ENCODE measurements at places on chromosomes 11 and 22.

DNA sequence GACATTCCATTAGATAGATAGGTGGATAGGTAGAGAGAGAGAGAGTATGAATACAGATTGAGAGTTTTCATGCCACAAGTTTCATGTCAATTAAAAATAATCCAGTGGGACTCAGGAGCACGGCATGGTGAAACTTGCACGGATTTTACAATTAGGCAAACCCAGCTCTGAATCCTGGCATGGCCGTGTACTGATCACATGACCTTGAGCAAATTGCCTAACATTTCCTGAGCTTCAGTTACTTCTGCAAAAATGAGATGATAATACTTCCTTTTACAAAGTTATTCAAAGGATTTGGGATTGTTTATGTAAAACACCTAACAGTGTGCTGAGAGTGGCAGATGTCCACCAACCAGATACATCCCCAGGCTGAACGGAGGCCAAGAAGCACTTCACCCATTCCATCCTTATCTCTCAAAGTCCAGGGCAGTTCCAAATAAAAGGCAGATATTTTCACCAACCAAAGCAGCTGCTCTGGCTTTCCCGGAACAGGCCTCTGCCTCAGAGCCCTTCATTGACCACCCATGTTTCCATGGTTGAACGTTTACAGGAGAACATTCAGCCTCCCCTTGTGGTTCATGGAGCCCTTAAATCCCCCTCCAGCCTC is 17.9 kb downstream of the APLNR start:
- DNase-seq, result no peak

GRCh38 chr22:32754413-32755041 is 47.0 kb upstream of the TIMP3 start:
- DNase-seq, result no peak

DNA sequence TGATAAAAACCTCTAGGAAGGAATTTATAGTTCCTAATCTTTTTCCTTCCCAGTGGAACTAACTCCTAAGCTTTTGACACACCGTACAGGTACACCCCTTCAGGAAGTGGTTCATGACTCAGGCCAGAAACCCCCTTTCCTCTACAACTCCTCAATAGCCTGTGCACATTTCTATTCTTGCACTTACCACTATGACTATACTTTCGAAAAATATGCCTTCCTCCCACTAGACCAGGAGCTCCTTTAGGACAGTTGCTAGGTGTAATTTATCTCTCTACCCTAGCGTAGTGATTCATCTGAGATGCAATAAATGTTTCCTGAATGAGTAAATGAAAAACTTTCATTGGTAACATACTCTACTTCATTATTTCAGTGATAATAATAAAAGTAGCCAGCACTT is 14.5 kb downstream of the MAP6 start:
- DNase-seq, result no peak

GRCh38 chr11:910044-910588 is 494 bp downstream of the CHID1 start:
- peak; percentile 15 for DNase-seq

DNA sequence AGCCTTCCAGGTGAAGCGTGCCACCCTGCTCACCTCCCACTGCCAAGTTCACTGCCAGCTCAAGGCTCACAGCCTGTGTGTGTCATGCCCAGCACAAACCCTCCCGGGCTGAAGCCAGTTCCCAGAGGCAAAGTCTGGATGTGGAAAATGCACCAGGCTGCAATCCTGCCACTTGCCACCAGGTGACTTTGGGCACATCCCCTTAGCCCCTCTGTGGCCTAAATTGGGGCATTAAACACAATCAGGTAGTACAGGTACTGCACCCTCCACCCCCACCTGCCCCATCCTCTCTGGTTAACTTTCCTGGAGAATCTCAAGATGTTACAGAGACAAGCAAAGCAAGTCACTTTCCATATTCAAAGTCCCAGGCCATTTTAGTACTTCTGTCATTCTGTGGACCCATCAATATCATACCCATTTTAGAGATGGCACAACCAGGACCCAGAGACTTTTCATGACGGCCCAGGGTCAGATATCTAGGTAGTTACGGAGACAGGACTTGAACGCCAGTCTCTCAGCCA is 1.8 kb upstream of the RASD2 start:
- no peak for DNase-seq

- DNase-seq, result peak; percentile 50
Measured at GRCh38 chr11:20363500-20364340, at the start of gene HTATIP2. HTATIP2 (plus strand) TSS chr11:20363714; CDS start chr11:20364238, 524 bp downstream.

DNA sequence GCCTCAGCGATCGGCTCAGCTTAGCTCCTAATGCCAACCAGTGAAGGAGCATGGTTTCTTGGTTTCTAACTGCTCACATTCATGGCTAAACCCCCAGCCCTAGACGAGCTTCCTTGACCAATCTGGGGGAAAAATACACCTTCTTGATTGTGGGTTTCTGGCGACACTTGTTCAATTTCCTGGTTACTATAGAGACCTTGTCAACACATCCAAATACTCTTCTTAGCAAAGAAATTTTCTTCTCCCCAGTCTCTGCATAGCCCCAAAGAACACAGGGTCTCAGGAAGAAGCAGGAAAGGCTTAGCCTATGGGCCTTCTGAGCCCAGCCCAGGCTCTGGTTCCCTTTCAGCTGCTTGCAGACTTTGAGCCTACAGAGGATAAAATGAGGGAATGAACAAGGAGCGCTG is 88.5 kb upstream of the SYT13 start:
- DNase-seq, result no peak

DNA sequence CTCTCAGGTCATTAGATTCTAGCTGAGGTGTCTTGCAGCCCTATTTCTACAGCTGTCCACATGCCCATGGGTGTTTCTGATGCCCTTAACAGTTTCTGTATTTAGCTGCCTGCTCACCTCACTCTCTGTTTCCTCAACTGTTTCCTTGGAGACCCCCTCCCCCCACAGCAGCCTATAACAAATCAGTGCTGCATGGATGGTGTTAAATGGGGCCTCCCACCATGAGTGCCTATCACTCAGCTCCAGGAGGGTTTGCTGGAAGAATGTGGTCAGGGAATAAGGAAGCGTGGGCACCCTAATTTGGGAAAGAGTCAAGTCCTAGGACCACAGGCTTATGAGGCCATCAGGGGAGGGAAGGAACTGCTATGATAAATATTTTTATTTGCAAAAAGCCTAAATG is 8.6 kb downstream of the KLHL35 start:
- DNase-seq, result no peak

DNA sequence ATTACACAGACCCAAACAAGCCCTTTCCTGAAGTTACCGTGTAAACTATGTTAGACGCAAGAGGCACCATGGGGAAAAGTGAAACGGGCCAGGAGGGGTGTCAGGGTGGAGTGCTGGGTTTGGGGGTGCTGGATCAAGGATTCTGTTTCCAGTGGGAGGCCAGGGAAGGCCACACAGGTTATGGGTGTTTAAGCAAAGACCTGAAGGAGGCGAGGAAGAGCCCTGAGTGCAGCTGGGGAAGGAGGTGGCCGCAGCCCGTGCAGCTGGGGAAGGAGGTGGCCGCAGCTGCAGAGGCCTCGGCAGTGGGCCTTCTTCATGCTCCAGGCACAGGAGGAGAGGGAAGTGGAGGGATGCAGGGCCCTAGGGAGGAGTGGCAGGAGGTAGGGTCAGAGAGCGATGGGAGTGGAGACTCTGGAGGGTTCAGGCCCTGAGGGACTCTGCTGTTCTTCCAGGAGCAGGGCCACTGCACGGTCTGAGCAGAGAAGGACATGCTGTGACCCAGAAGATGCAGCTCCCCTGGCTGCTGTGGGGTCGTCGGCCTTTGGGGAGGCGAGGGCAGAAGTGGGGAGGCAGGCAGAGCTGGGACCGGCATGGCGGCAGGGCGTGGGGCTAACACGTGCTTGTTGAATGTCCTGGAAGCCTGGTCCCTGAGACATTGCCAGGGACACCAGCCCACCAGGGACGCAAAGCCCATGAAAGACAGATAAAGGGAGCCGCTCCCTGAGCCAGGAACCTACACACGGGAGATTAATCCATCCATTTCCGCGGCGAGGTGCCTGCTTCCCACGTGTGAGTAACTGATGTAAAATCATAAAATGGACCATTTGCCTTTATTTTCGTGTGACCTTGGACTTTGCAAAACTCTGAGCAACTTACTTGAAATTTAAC is 1049.1 kb downstream of the BRD1 start:
- DNase-seq, result no peak

GRCh38 chr11:122505304-122506006 is 150.1 kb upstream of the UBASH3B start:
- DNase-seq, result peak; percentile 10

DNA sequence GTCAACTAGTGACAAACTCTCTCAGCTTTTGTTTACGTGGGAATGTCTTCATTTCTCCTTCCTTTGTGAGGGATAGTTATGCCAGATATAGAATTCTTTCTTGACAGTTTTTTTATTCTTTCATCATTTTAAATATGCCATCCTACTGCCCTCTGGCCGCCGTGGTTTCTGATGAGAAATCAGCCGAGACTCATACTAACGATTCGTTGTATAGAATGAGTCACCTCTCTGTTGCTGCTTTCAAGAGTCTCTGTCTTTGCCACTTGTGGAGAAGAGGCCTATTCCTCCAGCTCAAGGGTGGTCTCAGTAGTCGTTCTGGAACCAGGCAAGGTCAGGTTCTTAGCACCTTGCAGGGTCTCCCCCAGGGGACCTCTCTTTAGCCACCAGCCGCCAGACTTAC is 8.0 kb downstream of the MYO7A start:
- DNase-seq, result no peak

- no peak for DNase-seq
Measured at GRCh38 chr11:78339945-78340344, 77.7 kb downstream of the GAB2 start.

DNA sequence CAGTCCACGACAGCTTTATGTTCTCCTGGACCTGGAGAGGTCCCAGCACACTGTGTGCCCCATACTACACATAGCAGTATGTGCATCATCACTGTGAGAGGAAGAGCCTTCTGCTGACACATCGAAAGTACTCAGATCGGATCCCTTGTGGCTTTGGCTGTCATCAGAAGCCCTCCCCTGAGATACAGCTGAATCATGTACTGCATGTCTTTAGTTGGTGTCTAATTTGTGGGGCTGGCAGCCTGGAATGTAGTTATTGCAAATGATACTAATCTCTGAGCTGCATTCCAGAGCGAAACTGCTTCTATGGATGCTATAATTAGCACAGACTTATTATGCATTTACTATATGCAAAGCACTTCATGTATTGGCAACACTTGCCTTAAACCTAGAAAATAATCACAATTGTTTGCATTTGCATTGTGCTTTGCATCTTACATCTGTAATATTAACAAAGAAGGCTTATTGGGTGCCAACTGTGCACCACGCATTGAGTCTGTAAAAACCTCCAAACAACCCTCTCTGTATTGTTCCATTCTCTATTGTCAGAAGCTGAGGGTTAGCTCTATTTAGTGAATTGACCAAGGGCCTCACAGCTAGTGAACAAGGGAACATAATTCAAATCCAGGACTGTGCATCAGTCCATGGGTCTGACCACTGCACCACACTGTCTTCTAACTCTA is 89.2 kb upstream of the CRTAM start:
- DNase-seq, result peak; percentile 54

GRCh38 chr22:35445933-35446332 is 46.0 kb downstream of the MCM5 start:
- DNase-seq, result no peak

DNA sequence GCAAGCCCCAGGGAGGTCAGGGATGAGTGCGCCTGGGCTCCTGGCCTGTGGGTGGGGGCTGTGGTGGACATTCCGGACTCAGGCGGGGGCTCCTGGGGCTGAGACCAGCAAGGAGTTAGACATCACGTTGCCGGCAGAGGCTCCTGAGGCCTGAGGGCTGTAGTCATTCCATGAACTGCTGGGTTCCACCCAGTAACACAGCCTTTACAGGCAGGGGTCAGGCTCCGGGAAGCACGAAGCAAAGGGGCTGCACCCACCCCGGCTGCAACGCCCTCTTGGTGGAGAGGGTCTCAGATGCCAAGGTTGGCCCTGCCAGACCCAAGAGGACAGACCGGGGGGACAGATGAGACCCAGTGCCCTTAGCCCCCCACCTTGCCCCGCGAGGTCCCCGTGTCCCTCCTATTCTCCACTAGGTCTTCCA is 9.0 kb downstream of the TNNT3 start:
- no peak for DNase-seq

DNA sequence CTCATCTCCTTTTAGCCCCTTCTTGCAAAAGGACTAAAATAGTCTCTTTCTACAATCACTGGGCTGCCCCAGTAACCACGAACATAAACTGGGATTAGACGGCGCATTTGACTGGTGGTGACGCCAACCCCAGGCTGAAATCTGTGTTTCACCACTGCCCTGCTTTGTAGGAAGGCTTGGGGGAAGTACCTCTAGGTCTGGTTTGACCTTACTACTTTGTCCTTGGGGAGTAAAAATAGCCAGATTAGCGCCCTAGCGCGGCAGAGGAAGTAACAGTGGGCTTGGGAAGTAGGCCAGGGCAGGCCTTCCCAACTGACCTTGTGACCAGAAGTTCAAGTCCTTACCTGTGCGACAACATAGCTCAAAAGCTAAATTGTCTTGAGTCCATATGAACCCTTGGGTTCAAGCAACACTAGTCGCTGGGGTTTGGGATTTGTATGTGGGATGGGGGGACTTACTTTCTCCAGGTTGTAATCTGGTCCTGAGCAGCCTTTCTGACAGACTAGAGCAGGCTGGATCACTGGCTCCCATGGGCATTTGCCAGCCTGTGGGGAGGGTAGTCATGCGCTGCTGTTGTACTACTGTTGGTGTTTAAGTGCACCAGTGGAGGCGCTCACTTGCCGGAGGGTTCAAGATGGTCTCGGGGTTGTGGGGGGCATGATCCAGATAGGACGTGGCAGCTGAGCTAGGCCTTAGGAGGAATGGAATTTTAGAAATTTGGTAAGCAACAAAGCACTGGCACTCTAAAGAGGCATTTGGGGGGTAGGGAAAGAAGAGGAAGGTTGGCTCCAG is 953 bp upstream of the PACS1 start:
- DNase-seq, result no peak

GRCh38 chr11:21554284-21554683 is 638.6 kb upstream of the ANO5 start:
- DNase-seq, result no peak

GRCh38 chr11:1832211-1832919 is 2.4 kb upstream of the SYT8 start:
- peak; percentile 34 for DNase-seq

GRCh38 chr11:116972691-116973090 is 125.5 kb downstream of the SIK3 start:
- no peak for DNase-seq

DNA sequence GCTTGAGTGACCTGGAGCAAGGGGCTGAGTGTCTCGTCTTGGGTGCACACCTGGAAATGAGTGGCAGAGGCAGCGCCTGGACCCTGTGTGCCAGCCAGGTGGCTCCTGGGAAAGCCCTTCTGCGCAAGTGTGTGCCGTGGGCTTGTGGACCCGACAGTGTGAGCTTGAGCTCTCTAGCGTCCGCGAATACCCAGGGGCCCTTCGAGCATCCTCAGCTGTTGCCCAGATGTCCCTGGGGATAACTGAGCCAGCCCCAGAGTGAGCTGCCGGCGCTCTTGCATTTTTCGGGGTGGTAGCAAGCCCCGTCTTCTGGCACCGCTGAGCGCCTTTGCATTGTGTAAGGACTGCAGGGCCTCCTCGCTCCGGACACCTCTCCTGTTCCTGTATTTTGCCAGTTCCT is 399.2 kb downstream of the TBC1D22A start:
- DNase-seq, result no peak

GRCh38 chr22:39574779-39575551 is 4.4 kb downstream of the CACNA1I start:
- no peak for DNase-seq
